ENCODE measurements at places on chromosomes 6 and 20.

- no peak for DNase-seq
Measured at GRCh38 chr6:55636406-55637102, 57.6 kb upstream of the HMGCLL1 start.

- DNase-seq, result no peak
Measured at GRCh38 chr6:109717971-109718370, 26.9 kb downstream of the FIG4 start.

GRCh38 chr6:26028746-26029569 lies 58.3 kb upstream of the HFE start:
- DNase-seq, result no peak

DNA sequence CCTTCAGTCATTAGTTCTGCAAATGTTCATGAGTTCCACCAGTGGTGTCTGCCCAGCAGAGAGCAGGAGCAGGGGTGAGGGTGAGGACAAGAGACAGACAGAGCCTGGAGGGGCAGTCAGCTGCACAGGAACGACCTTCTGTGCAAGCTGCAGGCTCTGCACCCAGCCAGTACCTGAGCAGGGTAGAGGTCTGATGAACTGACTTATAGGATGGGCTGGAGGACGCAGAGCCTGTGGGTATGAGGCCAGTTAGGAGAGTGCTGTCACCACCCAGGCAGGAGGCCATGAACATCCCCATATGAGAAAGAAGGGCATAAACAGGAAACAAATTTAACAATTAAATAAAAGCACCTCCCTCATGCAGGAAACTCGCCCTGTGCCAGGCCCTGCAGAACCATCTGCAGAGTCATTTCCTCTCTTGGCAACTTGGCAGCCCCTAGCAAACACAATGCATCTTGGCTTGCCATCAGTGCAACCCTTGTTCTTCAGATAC lies 17.9 kb downstream of the C6orf15 start:
- no peak for DNase-seq

DNA sequence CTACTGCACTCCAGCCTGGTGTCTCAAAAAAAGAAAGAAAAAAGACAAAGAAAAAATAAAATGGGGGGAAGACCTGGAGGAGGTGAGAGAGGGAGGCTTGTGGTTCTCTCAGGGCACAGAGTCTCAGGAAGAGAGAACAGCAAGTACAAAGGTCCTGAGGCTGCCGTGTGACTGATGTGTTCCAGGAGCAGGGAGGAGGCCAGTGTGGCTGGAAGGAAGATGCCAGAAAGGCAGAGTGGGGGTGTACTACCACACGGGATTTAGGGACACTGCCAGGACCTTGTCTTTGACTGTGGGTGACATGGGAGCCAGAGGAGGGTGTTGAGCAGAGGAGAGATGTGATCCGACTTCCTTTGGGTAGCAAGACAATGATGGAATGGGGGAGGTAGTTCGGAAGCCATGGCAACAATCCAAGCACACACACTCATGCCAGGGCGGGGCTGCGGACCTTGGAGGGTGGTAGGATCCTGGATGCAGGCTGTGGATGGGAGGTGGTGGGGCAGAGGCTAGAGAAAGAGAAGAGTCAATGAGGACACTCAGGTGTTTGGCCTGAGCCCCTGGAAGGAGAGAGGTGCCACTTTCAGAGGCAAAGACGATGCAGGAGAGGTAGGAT lies 136.4 kb upstream of the PTPN1 start:
- DNase-seq, result no peak

GRCh38 chr6:80523531-80523997 lies 417.1 kb downstream of the BCKDHB start:
- no peak for DNase-seq

DNA sequence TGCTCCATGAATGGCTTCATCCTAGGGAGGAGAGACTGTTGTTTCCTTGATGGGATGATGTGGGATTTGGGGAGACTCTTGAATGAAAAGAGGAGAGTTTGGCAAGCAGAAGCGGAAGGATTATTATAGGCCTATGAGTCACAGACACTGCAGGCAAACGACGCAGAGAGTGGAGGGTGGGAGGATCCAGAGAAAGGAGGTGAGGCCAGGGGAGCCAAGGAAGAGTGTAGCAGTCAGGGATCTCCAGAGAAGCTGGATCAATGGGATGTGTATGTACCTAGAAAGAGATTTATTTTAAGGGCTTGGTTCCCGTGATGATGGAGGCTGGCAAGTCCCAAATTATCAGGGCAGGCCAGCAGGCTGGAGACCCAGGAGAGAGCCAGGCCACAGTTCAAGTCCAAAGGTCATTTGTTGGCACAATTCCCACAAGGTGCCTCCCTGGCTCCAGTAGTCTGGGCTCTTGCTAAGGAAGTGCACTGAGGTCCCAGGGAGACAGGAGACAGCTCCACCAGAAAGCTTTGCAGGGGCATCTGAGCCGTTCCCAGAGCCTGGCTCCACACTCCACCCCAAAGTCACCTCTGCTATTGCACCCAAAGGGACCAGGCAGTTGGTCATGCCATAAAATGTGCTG lies 76.0 kb downstream of the ADTRP start:
- peak; percentile 73 for DNase-seq

DNA sequence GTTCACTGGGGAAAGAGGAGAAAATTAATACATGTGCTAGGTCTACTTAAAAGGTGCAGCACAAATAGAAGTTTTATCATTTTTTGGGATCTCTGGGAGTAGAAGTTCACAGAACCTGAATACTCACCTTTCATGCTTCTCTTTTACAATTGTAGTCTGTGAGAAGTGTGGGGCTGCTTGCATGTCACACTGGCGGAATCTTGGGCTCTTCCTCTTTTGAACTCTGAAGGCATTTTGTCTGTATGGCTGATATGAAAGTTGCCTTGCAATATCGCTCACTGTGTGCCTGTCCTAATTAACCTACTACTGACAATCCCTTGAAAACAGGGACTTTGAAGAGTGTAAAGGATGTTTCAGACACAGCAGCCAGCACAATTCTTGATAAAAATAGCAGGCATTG lies 65.9 kb upstream of the CLDN20 start:
- DNase-seq, result peak; percentile 28

DNA sequence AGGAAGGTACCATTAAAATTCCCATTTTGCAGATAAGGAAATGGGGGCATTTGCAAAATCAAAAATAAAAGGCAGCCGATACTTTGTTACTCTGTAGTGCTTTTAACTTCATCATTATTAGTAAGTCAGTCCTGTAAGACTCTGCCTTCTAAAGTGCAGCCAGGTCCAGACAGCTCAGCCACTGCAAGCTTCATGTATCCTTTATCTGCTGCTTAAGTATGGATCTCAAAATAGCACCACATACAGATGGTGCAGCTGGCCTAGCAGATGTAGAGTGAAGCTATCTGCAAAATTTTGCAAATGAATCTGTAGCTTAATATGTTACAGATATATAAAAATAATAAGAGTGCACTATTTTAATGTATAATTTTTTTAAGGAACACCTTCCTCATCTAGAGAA lies 53.4 kb downstream of the NUS1 start:
- no peak for DNase-seq

- no peak for DNase-seq
Measured at GRCh38 chr20:50311308-50312001, 120.8 kb downstream of the CEBPB start.

DNA sequence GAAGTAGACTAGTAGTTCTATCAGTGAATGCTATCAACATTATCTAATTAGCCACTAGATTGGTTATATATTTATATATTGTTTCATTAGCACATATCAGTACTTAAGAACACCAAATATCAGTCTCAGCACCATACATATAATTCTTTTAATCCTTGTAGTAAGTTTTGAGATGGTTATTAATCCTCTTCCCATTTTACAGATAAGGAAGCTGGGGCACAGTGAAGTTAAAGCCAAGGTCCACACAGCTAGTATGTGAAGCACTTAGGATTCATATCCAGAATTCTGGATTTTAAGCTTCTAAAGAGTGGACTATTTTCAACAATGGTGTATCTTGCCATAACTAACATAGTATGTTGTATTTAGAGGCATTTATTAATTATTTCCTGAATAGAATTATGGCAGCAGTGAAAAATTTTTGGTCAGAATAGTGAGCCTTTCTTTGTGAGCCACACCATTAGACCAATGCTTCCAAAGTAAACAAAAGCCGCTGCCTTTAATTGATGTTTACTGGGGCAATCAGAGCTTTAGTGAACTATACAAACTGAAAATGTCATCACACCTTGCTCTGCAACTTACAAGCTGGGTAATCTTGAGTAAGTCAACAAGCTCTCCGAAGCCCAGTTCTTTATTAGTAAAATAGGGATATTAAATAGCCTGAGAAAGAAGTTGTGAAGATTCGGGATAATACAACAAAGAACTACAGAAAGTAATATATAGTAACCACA lies 41.9 kb upstream of the HBS1L start:
- DNase-seq, result no peak

DNA sequence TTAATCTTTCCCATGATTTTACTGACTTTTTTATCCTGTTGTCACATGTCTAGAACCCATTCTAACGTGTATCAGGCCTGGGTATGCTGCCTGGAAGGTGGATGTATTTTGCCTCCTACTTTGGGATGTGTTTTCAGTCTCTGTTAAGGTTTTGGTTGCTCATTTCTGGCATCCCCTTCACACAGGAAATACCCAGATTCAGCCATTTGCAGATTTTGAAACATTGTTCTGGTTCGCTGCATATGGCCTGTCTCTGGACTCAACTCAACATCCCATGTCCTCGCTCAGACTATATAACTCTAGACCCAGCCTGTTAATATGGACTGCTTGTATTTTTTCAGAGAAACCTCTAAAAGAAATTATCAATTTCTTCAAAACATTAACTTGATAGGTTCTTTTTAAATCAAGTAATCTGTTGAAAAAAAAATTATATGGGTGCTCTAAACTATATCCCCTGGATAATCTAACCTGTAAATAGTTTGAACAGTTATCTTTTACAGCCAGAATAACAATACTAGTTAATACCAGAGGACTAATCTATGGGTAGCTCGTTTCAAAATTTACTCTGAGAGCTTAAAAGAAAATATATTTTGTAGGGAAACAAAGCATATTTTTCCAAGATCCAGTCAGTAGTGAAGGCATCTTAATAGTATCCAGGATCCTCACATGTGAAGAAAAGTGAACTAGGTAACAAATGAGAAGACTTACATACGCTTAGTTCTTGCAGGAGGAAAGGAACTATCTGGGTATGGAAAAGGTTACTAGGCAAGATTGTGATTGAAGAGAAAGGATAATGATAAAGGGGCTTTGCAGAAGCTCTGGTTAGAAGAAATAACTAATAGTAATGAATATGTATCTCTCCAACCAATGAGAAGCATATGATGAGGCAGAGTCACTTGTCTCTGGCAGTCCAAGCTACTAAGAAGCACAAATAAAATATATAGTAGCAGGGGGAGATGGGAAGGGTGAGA lies 23.4 kb upstream of the HLA-DQB1 start:
- DNase-seq, result peak; percentile 41

- no peak for DNase-seq
Measured at GRCh38 chr6:112443179-112444065, 96.3 kb downstream of the RFPL4B start.

GRCh38 chr6:2971420-2972218 lies at the start of gene SERPINB6:
TSS of gene SERPINB6 (minus strand) at chr6:2971567. CDS start at chr6:2959332, 12,235 bp downstream.
- DNase-seq, result peak; percentile 53

DNA sequence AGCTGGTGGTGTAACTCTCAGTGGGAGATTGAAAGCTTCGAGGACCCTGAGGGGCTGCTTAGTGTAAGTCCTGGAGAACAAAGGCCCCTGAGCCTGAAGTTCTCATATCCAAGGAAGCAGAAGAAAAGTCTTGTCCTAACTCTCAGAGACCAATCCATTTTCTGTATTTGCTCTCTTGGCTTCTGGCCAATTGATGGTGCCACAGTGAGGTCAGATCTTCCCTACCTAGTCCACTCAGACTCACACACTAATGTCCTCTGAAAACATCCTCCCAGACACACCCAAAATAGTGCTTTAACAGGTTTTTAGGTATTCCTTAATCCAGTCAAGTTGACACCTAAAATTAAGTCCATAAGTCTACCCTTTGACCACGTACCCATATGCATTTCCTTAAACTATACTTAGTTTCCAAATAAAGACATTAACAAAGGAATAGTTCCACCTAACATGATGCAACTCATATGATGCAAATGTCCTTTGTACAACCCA lies 29.4 kb downstream of the ZNF292 start:
- DNase-seq, result no peak

- no peak for DNase-seq
Measured at GRCh38 chr6:95081231-95081630, 496.1 kb upstream of the MANEA start.

- DNase-seq, result no peak
Measured at GRCh38 chr6:113594726-113595125, 262.4 kb upstream of the MARCKS start.

- no peak for DNase-seq
Measured at GRCh38 chr20:41572010-41572572, 46.1 kb downstream of the CHD6 start.

DNA sequence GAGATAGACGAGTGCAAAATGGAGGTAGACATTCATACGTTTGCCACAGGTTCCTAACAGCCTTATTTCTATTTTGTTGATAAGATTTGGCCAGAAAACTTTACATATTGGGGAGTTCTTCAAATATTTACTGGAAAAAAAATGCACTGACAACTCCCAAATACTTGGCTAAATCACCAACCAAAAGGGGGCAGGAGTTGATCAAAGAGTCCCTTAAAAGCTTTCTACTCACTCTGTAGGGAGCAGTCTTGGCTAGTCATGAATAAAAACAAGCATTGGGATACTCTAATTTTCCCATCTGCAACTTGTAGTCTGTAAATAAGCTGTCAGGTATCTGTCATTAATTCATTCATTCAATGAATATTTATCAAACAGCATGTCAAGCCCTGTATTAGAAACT lies 18.4 kb downstream of the TENT5A start:
- DNase-seq, result no peak

DNA sequence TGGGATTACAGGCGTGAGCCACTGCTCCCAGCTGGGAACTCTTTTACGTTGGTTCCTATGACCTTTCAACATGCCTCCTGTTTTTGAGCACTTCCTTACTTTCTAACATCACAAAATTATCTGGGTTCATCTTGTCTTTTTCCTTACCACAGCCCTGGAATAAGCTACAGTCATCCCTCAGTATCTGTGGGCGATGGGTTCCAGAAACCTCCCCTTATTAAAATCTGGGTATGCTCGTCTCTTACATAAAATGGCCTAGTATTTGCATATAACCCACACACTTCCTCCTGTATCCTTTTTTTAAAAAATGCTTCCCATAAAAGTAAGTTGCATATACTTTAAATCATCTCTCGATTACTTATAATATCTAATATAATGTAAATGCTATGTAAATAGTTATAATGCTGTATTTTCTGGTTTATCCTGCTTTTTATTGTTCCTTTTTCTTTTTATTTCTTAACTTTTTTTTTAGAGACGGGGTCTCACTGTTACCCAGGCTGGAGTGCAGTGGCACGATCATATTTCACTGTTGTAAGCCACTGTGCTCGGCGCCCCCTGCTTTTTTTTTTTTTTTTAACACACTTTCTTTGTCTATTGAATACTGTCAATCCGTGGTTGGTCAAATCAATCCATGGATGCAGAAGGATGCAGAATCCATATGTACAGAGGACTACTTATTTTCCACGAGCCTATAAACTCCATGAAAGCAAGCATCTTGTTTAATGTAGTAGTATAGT lies 9.2 kb downstream of the RPF2 start:
- peak; percentile 45 for DNase-seq

DNA sequence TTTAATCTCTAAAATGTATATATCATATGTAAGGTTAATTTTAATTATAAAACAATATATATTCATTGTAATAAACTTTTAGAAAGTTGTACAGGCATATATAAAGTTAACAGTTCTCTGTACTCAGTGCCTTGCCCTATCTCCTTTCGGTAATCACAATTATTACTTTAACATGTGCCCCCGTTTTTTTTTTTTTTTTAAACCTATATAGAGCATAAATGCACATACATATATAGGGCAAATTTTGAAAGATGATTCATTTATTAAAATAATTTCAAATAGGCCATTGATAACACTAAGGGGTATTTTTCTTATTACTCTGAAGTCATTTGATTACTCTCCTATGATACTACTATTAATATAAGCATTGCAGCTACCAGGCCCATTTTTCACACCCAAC lies 1.9 kb downstream of the ASF1A start:
- DNase-seq, result no peak

All from inflammatory macrophage treated with lipopolysaccharide for 4 hours (primary cell).